Upper lobe of right lung (tissue), 1 donor: ENCODE measurements at places on chromosomes 6 and 20.

DNA sequence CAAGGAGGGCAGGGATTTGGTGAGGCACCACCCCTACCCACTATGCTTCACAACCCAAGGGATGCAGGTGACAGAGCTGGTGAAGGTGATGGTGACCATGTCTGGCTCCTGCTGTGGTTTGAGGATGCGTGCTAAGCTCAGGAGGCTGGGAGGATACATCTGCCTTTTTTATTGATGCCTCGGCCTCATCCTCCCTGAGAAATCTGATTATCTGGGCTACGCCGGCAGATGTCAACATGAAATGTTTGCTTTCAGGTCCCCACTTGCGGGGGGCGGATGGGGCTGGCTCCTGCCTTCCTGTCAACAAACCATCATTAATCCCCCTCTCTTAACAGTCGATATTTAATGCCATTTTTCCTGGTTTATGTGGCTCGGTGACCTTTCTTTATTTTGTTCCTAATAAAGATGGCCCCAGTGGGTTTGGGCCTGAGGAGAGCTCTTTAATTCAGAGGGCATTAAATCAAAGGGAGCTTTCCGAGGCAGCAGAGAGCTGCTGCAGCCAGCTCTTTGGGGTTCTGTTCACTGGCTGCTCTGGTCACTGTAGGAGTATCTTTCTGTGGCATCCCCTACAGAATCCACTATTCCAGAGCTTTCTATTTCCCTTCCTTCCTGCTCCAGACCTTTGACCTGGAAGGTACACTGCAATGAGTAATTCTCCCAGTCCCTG lies 33.5 kb upstream of the LRFN2 start:
- DNase-seq, result no peak

DNA sequence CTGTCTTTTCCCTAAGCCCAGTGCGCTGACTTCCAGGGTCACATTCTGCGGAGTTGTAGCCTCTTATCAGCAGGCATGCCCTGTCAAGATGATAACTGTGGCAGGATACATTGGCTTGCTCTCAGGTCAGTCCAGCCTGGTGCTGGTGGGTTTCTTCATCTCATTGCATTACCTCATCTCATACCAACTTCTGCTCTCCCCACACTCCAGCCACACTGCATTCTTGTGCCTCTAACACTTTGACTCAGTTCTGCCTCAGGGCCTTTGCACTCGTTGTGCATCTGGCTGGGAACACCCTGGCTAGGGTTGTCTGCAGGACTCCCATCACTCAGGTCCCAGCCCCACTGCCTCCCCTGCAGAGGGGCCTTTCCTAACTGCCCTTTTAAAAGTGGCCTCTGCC lies 110.3 kb upstream of the BACH2 start:
- no peak for DNase-seq

- no peak for DNase-seq
Measured at GRCh38 chr6:101543796-101544195, 150.3 kb downstream of the GRIK2 start.

DNA sequence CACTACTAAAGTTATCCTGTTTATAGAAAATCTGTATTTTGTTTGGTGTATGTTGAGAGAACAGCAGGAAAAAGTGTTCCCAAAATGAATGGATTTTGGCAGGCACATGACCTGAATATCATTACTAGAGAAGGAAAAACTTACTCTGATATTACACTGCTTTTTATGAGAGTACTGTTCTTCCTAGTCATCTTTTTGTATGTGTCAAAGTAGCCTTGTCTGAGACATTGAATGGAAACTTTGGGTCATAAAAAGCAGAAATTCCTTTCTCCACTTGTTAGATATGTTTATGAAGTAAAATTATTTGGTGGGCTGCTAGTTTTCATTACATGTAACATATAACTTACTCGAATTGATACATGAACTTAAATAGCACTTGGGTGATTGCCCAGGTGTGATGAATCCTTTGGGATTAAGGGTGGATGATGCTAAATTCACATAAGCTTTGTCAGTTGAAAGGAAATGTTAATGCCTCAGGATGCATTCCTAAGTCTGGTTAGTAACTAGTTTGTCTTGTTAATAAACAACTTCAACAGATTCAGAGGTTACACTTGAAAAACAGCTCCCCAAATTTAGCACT lies 206.7 kb downstream of the CENPW start:
- DNase-seq, result no peak

DNA sequence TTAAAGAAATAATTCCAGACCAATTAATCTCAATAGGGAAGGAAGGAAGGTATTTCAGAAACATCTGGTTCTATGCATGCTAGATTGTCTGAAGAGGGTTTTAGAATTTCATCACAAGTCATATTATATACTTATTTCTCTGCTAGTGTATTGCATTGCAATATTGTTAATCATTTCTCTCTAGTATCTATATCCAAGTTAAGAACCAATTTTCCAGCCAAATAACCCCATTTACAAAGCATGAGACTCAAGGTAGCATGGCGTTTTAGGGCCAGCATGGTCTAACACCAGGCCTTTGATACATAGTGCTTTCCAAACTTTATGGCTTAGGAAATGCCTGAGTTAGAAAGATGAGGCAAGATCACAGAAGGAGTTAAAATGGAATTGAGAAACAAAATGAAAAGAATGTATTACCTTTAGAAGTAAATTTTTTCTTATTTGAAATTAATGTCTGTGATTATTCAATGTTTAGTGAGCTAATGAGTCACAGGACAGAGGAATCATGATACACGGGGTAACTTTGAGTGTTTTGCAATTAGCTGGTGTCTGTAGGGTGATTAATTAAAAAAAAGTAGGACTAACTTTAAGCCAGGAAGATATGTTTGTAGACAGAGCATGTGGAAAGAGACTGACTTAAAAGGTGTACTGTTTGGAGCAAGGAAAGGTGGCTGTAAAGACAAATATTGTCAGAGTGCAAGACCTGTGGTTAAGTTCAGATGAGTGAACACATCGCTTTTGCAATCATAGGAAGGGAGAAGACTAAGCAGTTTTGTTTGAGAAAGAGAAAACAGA lies 1006.2 kb upstream of the CITED2 start:
- DNase-seq, result no peak
